ENCODE measurements at places on chromosomes 16 and 17.

- no peak for DNase-seq
Observed at GRCh38 chr17:4449736-4450135, 16.0 kb downstream of the SPNS3 start.

DNA sequence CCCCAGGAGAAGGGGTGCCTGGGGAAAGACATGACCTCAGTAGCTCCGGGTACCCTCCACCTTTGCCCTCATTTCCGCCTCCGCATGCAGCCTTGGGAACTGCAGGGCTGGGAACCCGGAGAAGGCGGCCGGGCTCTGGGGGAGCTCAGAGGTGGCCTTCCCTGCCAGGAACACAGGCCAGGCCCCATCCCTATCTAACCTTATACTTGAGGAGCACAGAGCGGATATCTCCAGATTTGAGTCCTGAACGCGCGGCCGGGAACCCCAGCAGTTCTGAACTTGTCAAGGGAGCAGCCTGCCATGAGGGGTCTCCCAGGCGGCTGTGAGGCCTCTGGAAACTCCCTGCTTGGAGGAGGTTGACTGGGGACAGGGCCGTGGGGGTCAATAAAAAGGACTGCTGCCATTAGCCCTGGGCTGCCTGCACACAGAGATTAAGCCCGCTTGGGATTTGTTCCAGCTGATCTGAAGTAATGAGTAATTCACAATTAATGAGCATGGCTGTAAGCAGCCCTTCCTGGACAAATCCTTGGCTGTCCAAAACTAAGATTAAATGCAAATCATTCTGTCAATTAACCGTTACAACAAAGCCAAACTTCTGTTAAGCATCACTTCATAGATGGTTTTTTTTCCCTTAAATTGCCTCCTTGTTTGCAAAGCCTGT lies 26.3 kb upstream of the METRNL start:
- DNase-seq, result no peak

GRCh38 chr16:4474192-4474961 lies at the start of gene NMRAL1:
NMRAL1 (minus strand) TSS chr16:4474625; CDS start chr16:4474132, 493 bp downstream.
- peak; percentile 75 for DNase-seq

GRCh38 chr16:67458121-67458641 lies 22.8 kb downstream of the ATP6V0D1 start:
- no peak for DNase-seq

- DNase-seq, result no peak
Observed at GRCh38 chr17:34609210-34609609, 29.8 kb downstream of the TMEM132E start.

- DNase-seq, result no peak
Observed at GRCh38 chr16:65600629-65601028, 478.8 kb upstream of the CDH11 start.

GRCh38 chr17:8150194-8151119 lies 1.7 kb downstream of the PER1 start:
- no peak for DNase-seq
